ENCODE measurements at places on chromosomes 5 and 9. TPM values are rescaled to one million over a fixed set of nuclear protein-coding genes. Genes with fewer than 3 reads are reported as not detected.

CCL21 gene
- total RNA-seq = 14.0 TPM

GRCh38 chr5:133869519-133870335 is 98.7 kb downstream of the C5orf15 start:
- H3K27ac ChIP-seq = no peak overlapping the region
- H3K27me3 ChIP-seq = no peaks in the 10 kb centered on the region
- H3K36me3 ChIP-seq = no peaks in the 10 kb centered on the region
- peak; percentile 9 for DNase-seq
- H3K4me1 ChIP-seq = peaks cover 10% of the 10 kb centered on the region

DNA sequence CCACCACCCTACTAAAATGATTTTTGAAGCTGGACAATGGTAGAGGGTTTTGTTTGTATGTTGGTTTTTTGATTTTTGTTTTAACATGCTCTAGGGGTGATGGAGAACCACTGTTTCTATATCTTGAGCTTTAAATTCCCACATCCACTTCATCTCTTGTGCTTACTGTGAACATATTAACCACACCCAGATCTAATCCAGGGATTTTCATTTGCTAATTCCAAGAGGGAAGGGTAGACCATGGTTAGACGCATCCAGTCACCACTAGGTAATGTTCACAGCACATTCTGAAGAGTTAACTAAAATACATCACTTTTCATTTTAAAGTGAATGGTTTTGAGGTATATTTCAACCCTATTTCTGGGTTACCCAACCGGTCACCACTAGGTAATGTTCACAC is 36.5 kb upstream of the IQGAP2 start:
- no peaks in the 10 kb centered on the region for H3K27me3 ChIP-seq
- no peak for DNase-seq
- no peaks in the 10 kb centered on the region for H3K4me1 ChIP-seq
- no peak overlapping the region for H3K4me3 ChIP-seq
- no peaks in the 10 kb centered on the region for H3K36me3 ChIP-seq

DNA sequence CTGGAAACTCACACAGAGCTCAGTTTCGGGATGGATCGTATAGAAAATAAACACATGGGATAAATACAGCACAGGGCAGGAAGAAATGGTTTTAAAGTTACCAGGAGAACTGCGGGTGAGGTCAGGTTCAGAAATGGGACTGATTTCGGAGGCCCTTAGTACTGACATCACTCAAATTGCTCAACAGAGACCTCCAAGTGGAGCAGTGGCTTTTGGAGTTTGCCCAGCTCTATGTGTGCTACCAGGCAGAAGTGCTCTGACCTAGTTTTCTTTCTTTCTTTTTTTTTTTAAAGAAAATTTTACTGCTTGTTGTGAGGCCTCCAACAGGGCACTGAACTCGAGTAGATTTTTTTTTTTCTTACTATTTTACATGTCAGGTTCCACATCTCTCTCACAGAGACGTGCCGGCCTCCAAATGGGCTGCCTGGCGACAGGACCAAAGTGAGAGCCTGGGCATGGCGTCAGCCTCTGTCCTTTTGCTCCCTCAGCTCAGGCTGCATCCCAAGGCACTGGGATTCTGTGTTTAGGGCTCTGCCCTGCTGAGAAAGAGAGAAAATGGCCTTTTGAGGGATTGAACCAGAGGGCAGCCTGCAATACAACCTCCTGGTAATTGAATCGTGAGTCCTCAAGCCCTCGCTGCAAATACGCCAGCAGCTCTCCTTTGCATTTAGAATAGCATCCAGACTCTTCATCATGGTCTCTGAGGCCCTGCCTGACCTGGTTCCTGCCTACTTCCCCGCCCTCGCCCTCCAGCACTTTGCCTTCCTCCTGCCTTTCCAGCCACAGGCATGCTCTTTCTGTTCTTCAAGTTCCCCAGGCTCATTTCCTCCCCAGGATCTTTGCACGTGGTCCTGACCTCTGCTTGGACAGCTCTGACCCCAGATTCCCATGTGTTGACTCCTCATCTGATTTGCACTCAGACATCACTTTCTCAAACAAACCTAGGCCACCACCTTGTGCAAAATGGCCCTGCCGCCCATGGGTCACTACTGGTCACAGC is 173.5 kb downstream of the FGF1 start:
- no peak overlapping the region for H3K4me3 ChIP-seq
- peaks cover 4% of the 10 kb centered on the region for H3K4me1 ChIP-seq
- no peaks in the 10 kb centered on the region for H3K27me3 ChIP-seq
- peak; percentile 24 for DNase-seq
- peak overlapping the region; percentile 34 for H3K27ac ChIP-seq

- H3K27me3 ChIP-seq = no peaks in the 10 kb centered on the region
- H3K4me1 ChIP-seq = peaks cover 40% of the 10 kb centered on the region
- DNase-seq = no peak
- H3K4me3 ChIP-seq = no peak overlapping the region
- peak overlapping the region; percentile 48 for H3K27ac ChIP-seq
Observed at GRCh38 chr5:172533399-172534228, 79.3 kb upstream of the SH3PXD2B start.

- DNase-seq = no peak
- H3K27me3 ChIP-seq = no peaks in the 10 kb centered on the region
- no peak overlapping the region for H3K27ac ChIP-seq
Observed at GRCh38 chr9:117957267-117957666, 253.1 kb downstream of the TLR4 start.

DNA sequence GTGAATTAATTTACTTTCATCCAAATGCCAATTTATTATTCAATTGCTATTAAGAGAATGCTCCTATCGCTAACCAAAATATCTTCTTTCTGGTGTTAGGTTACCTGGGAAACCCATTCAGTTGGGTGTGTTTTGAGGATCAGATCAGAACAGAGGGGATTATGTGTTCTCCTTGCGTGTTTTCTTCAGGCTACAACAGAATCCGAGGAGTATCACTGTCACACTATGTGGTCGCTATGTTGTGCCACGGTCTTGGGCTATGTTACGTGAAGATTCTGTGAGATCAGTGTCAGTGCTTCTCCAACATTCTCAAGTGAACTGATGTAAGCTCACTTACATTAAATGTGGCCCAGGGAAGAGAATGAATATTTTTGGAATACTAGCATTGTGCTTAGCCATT is 39.0 kb downstream of the ADCY2 start:
- no peak overlapping the region for H3K27ac ChIP-seq
- no peak for DNase-seq
- H3K27me3 ChIP-seq = no peaks in the 10 kb centered on the region
- no peak overlapping the region for H3K4me3 ChIP-seq
- no peaks in the 10 kb centered on the region for H3K4me1 ChIP-seq
- H3K36me3 ChIP-seq = no peaks in the 10 kb centered on the region

GRCh38 chr5:178469011-178469974 is 120.9 kb downstream of the COL23A1 start:
- peaks cover 6% of the 10 kb centered on the region for H3K4me1 ChIP-seq
- DNase-seq = no peak
- no peak overlapping the region for H3K4me3 ChIP-seq
- H3K27me3 ChIP-seq = no peaks in the 10 kb centered on the region

SPOCK1 gene
- total RNA-seq = 119 TPM

GRCh38 chr9:129176701-129177442 is 1.2 kb downstream of the IER5L start:
- no peaks in the 10 kb centered on the region for H3K36me3 ChIP-seq
- H3K4me3 ChIP-seq = peak overlapping the region; percentile 74
- peak overlapping the region; percentile 99 for H3K27ac ChIP-seq
- peaks cover 35% of the 10 kb centered on the region for H3K4me1 ChIP-seq

SLC4A9 gene
- total RNA-seq = not detected

DNA sequence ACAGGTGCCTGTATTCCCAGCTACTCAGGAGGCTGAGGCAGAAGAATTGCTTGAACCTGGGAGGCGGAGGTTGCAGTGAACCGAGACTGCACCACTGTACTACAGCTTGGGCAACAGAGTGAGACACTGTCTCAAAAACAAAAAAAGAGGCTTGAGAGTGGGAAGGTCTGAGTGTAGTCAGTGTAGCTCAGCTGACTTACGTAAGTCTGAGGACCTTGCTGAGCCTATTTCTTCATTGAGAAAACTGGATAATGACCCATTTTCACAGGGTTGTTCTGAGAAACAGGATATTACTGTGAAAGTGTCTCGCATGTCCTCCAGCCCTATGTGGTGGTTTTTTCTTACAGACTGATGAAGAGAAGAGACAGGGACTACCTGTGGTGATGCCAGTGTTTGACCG is 66.7 kb downstream of the WDR41 start:
- H3K27ac ChIP-seq = no peak overlapping the region
- no peaks in the 10 kb centered on the region for H3K36me3 ChIP-seq
- no peaks in the 10 kb centered on the region for H3K27me3 ChIP-seq

TAS2R1 gene
- not detected for total RNA-seq

GRCh38 chr9:135982499-135983207 is 21.5 kb upstream of the UBAC1 start:
- no peak overlapping the region for H3K4me3 ChIP-seq
- H3K4me1 ChIP-seq = peaks cover 23% of the 10 kb centered on the region
- no peaks in the 10 kb centered on the region for H3K27me3 ChIP-seq

GRCh38 chr5:133319905-133320520 is 268.2 kb downstream of the HSPA4 start:
- no peaks in the 10 kb centered on the region for H3K27me3 ChIP-seq
- no peaks in the 10 kb centered on the region for H3K4me1 ChIP-seq
- no peaks in the 10 kb centered on the region for H3K36me3 ChIP-seq

GRCh38 chr5:32071351-32071944 is 102.7 kb downstream of the GOLPH3 start:
- H3K36me3 ChIP-seq = no peaks in the 10 kb centered on the region
- DNase-seq = no peak
- H3K4me1 ChIP-seq = no peaks in the 10 kb centered on the region

CDH6 gene
- total RNA-seq = 10.8 TPM

- H3K4me3 ChIP-seq = no peak overlapping the region
- no peak for DNase-seq
- H3K27ac ChIP-seq = no peak overlapping the region
- no peaks in the 10 kb centered on the region for H3K36me3 ChIP-seq
- no peaks in the 10 kb centered on the region for H3K27me3 ChIP-seq
Observed at GRCh38 chr5:134997015-134997414, 29.3 kb downstream of the CATSPER3 start.

PALM2AKAP2 gene
- 4.8 TPM for total RNA-seq

DNA sequence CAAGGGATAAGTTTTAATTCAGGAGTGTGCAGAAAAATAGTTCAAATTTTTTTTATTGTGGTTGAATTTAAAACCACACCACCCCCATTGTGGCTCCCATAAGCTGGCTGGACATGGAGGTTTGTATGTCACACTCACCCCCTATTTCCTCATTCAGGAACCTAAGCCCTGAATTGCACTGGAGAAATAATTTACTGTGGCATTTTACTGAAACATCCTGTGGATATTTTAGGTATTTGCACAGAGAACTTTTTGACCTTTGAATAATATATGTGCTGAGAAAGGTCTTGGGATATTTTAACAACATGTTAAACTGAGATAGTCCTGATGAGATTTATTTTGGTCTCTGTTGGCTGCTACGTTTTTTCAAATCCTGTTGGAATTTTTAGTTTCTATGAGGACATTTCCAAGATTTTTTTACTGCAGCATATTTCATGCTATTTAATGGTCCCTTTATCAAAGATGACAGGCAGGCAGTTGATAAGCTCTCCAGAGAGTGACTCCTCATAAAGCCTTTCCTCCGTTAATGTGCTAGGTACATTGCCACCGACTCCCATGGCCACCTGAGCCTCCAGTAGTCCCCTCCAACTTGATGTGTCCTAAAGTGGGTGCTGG is 51.2 kb upstream of the PALM2AKAP2 start:
- H3K4me3 ChIP-seq = no peak overlapping the region
- H3K36me3 ChIP-seq = no peaks in the 10 kb centered on the region
- H3K27ac ChIP-seq = no peak overlapping the region
- no peaks in the 10 kb centered on the region for H3K4me1 ChIP-seq

GOLPH3 gene
- 115 TPM for total RNA-seq

GRCh38 chr5:175092691-175093090 is 351.3 kb downstream of the DRD1 start:
- DNase-seq = no peak
- H3K4me1 ChIP-seq = no peaks in the 10 kb centered on the region
- H3K27ac ChIP-seq = no peak overlapping the region
- no peaks in the 10 kb centered on the region for H3K27me3 ChIP-seq
- H3K4me3 ChIP-seq = no peak overlapping the region

PTGES gene
- 26.1 TPM for total RNA-seq

PRR7 gene
- total RNA-seq = 5.1 TPM

HTR4 gene
- total RNA-seq = not detected

GRCh38 chr5:15496886-15497285 is 3.1 kb upstream of the FBXL7 start:
- H3K4me1 ChIP-seq = no peaks in the 10 kb centered on the region
- no peak for DNase-seq
- H3K4me3 ChIP-seq = no peak overlapping the region
- H3K27ac ChIP-seq = no peak overlapping the region
- H3K27me3 ChIP-seq = no peaks in the 10 kb centered on the region
- H3K36me3 ChIP-seq = no peaks in the 10 kb centered on the region

DNA sequence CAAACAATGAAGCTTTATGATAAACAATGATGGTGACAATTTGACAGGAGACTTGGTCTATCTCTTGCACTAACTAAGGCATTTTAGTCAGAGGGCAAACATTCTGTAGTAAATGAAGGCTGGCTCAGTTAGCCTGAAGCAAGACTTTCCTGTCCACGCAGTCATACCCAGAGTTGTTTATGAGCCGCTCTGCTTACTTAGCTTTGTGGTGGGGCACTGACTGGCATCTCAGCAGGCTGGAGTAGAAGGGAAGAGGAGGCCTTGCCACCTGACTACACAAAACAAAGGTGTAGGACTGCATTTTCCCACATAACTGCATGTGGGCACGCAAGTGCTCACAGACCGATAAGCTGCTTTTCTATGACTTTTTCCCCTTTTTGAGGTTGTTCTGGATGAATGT is 133.7 kb upstream of the EPB41L4A start:
- DNase-seq = no peak
- H3K27ac ChIP-seq = no peak overlapping the region
- no peaks in the 10 kb centered on the region for H3K27me3 ChIP-seq
- H3K36me3 ChIP-seq = no peaks in the 10 kb centered on the region
- no peak overlapping the region for H3K4me3 ChIP-seq
- peaks cover 16% of the 10 kb centered on the region for H3K4me1 ChIP-seq

DNA sequence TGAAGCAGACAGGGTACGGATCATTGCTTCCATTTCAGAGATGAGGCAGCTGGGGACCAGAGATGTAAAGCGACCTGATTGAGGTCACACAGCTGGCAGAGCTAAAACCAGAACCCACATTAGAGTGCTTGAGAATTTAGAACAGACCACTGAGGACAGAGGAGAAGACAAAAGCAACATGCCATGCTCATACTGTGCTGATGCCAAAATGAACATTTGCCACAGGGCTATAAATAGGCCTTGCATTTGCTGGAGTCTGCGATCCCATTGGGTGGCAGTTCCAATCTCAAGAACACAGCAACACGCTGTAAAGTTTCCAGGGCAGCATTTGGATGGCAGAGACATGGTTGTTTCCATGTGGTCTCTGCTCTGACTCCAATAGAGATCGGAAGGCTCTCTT is 222.4 kb upstream of the TBC1D2 start:
- H3K36me3 ChIP-seq = no peaks in the 10 kb centered on the region
- H3K27me3 ChIP-seq = no peaks in the 10 kb centered on the region
- no peak overlapping the region for H3K27ac ChIP-seq
- DNase-seq = no peak
- H3K4me3 ChIP-seq = no peak overlapping the region

DNA sequence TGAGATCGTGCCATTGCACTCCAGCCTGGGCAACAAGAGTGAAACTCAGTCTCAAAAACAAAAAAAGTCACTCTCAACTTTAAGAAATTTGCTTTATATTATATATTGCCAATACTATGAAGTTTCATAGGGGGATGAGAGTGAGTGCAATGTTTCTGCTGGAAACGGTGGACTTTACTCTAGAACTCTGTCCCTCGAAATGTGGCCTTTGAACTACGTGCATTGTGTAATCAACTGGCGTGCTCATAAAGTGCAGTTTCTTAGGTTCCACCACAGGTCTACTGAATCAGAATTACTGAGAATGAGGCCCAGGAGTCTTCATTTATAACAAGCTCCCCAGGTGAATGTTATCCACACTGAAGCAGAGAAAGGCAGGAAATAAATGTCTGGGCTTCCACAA is 24.1 kb downstream of the OR2K2 start:
- no peaks in the 10 kb centered on the region for H3K4me1 ChIP-seq
- DNase-seq = no peak
- no peak overlapping the region for H3K27ac ChIP-seq
- H3K36me3 ChIP-seq = no peaks in the 10 kb centered on the region

Measured in tibial nerve (tissue), 4 donors.